ENCODE measurements at places on chromosomes 6 and 20.

DNA sequence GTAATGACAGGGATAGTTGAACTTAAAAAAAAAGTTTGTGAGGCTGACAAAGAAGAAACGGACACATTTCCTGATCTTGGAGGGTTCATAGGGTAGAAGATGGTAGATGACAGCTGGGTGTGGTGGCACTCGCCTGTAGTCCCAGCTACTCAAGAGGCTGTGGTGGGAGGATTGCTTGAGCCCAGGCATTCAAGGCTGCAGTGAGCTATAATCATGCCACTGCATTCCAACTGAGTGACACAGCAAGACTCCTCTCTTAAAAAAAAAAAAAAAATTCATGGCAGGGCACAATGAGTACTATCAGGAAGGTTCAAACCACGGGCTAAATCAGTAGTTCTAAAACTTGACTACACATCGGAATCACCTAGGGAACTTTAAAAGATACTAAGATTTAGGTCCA is 2.0 kb upstream of the MICA start:
- DNase-seq, result peak; percentile 84

DNA sequence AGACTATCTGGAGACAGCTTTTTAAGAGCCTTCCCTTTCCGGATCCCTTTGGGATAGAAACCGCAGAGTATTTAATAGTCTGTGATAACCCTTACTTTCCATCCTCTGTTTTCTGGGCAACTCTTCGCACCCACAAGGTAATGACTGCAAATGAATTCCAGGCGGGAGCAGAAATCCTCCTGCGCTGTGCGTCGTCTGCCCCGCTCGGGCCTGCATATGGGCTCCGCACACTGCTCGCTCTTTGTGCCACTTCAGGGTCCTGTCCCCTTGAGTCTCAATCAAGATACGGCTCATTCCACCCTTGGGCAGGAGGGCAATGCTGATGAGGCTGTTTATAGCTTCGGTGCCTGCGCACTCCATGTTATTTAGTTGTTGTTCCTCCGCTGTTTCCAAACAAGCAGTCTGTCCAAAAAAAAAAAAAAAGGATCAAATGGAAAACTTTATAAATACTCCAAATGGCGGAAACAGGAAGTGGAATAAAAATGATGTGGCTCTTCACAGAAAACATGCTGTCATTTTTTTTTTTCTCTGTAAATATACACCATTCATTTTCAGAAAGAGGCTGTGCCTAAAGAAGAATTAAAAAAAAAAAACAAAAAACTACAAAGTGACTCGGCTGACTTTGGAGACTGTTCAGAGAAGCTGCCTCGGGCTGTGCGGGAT is 169.6 kb upstream of the GMDS start:
- DNase-seq, result no peak

DNA sequence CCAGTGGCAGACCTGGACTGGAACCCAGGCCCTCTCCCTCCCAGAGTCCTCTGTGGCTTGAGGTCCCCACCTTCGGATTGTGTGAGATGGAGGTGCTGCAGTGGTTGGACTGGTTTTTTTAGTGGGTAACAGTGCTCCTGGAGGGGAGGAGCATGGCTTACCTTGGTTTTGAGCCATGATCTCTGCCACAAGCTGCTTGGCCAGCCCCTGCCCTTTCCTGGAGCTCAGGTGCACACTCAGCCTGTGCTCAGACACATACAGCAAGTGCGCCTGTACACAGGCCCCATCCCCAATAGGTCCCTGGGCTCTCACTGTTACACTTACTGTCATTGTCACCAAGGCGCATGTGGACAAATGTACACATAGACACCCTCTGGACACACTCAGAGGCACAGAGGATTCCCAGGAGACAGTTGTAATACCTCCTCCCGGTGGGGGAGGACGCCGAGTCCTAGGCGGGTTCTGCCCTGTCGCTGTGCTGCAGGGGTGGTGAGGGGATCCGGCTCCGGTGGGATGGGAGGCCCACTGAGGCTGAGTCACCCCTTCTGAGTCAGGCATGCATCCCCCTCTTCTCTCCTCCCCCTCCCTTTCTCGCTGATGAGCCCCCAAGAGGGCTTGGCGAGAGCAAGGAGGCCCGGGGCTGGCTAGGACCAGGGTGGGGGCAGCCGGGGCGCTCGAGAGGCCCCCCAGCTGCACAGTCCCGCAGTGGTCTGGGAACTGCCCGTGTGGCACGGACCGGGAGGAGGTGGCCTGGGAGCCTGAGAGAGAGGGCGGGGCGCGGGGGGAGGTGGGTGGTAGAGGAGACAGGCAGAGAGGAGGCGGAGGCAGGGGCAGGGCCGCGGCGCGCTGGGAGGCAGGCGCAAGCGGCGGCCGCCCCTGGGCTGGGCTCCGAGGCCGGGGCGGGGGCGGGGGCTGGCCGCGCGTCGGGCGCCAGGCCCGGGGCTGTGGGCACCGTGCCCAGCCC is 522 bp upstream of the EPB41L1 start:
- peak; percentile 75 for DNase-seq

GRCh38 chr6:104473021-104473429 is 386.7 kb downstream of the HACE1 start:
- no peak for DNase-seq

DNA sequence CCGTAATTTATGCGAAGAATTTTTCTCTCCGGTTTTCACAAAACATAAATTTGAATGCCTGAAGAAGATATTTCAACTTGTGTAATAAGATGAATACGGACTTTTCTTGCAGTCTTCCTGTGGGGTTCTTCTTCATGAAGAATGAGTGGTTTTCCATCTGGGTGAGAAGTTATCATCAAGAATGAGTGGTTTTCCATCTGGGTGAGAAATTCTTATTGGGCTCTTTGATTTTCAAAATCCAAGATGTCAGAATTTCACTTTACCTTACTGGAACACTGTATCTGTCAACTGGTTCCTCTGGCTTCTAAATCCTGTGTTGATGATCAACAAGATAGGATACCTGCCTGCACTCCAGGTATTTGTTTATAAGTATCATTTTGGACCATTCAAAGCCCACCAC is 160.1 kb upstream of the C6orf118 start:
- DNase-seq, result no peak

- no peak for DNase-seq
Measured at GRCh38 chr6:55998576-55998975, 123.2 kb upstream of the BMP5 start.

DNA sequence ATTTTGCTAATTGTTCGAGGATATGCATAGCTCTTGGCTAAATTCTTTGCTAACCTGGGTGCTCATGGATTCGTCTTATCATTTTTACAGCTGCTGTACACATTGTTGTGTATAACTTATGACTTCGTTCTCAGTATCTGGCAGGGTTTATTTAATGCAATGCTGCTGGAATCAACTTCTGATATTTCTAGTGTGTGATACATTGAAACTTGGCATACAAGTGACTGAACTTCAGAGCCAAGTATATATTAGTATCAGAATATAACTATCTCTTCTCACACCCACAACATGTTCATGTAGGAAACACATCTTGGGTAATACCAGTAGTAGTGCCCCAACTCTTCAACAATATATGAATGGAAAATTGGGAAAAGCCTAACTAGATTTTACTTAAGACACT is 764.2 kb downstream of the TENT5A start:
- DNase-seq, result no peak

- peak; percentile 38 for DNase-seq
Measured at GRCh38 chr20:52402950-52403349, 211.4 kb upstream of the ZFP64 start.

DNA sequence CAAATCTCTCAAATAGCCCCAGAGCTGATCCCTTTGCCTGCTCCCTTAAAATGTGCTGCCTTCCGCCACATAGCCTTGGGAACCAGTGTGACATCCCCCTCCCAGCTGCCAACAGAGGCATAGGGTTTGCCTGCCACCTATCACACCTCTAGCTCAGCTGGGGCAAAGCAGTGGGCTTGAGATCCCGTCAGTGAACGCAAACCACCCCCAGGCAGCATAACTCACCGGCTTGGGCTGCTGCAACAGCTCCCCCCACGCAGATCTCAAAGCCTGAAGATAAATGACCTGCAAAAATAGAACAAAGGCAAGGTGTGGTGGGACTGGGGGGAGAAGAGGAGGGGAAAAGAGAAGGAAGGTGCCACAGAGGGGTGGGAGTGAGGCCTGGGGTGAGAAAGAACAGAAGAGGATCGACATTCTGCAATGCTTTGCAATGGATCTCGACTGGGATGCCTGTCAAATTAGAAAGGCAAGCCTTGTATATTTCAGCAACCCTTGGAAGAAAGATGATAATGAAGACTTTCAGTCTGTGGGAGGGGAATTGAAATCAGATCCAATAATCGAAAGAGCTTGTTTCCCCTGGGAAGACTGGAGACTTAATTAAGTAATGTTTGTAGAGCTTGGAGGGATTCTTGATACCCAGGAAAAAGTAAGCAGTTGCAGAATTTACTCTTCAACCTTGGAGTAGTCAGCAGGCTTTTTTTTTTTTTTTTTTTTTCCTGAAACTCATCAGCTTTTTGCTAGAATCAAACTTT is 1.3 kb downstream of the PDYN start:
- DNase-seq, result no peak

GRCh38 chr20:24948939-24949679 is at the start of gene CST7:
Gene CST7 (plus strand): TSS chr20:24949269. CDS start chr20:24949506, 237 bp downstream.
- peak; percentile 6 for DNase-seq

- DNase-seq, result no peak
Measured at GRCh38 chr20:1741309-1742048, 83.9 kb upstream of the SIRPG start.

DNA sequence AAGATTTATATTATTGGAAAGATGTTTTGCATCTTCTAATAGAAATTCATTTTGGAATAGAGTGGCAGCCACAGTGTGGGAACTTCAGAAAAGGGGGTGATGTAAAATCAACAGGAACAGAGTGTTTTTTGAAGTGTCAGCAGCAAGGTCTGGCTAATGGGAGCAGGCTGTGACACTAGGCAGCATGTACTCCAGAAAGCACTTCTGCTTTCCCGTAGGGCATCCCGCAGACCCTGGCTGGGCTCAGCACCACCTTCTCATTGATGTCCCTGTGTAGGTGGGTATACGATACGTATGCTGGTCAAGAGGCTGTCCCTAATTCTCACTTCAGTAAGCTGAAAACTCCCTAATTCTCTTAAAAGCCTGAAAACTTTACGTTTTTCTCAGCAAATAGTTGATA is 74.7 kb downstream of the EYA4 start:
- no peak for DNase-seq

GRCh38 chr20:22861990-22862389 is 173.1 kb upstream of the SSTR4 start:
- peak; percentile 44 for DNase-seq

DNA sequence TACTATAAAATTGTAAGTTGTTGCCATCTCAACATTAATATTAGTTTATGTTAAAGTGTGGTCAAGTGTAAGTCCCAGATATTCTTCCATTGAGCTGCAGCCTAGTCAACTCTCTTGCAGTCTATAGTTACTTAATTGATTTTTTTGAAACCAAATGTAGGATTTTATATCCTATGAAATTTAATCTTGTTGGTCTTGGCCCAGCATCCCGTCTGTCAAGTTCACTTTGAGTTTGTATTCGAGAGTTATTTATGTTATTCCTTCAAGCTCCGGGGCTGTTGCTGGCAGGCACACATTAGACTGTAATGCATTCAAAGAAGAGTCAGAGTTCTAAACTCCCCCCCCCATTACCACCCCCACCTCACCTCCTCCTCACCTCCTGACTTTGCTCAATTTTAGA is 71.0 kb upstream of the SPACA1 start:
- no peak for DNase-seq

DNA sequence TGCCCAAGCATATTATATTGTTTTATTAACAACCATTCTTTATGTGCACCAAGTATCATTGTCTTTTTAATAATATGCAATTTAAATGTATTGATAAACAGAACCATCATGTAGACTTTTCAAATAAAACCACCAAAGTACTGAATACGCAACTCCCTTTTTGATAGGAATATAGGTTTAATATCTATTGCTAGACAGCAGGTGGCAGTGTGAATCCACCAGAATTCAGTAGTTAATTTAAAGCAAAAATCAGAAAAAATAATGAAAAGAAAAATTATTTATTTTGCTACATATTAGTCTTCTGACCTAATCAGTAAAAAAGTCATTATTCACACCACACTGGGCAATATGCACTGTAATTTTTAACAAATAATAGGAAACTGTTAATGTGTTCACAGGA is 143.7 kb downstream of the KLHL32 start:
- peak; percentile 24 for DNase-seq

DNA sequence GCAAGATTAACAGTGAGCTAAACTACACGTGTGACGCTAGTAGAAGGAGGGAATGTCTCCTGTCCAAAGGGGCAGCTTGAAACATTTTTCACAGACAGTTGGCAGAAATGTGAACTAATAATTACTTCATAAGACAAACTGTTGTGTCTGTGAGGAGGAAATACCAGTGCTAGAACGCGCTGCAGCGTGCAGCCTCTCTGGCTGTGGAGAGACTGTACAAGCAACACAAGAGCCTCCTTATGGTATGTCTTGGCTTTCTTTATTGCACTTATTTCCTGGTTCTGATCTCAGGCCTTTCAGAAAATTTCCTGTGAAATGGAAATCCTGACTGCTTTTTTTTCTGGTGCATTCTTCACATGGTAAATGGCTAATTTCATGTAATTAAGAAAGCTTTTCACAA is 25.3 kb upstream of the TIAM2 start:
- DNase-seq, result peak; percentile 56

DNA sequence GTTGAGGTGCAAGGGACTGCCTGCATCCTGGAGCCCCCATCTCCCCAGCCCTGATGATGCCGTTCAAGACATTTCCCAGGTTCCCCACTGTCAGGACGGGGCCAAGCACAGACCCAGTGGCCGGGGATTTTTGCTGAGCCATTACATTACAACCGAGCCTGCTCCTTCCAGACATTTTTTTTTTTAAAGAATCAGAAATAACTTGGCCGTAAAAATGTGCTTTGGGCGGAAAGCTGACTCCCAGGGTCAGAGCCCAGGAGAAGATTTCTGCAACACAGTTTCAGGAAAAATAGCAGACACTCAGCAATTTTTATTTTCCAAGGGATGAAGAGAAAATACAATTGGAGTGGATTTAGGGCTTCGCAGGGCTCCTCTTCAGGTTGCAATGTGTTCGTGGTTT is 87.9 kb downstream of the LRFN2 start:
- no peak for DNase-seq

GRCh38 chr6:161743509-161744178 is 469.8 kb upstream of the AGPAT4 start:
- no peak for DNase-seq

DNA sequence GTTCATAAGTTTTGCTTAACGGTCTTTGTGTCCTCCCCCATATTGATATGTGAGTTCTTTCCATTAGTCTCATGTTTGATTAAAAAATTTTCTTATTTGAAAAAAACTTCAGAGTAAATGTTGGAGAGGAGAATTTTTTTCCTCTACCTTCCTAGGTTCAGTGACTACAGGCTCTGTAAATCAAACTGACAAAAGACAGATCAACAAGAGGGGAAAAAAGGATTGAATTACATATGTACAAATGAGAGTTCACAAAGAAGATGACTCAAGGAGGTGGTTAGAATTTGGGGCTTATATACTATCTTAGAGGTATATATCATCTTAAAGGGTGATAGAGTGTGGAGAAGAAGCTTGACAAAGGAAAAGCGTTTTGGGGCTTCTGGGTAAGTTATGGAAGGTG is 5.6 kb downstream of the TMC2 start:
- no peak for DNase-seq

Measured in fibroblast of skin of right quadriceps (primary cell).